ENCODE measurements at places on chromosomes 5 and 9.

- no peak for DNase-seq
Measured at GRCh38 chr5:80877592-80877991, 82.6 kb upstream of the RASGRF2 start.

DNA sequence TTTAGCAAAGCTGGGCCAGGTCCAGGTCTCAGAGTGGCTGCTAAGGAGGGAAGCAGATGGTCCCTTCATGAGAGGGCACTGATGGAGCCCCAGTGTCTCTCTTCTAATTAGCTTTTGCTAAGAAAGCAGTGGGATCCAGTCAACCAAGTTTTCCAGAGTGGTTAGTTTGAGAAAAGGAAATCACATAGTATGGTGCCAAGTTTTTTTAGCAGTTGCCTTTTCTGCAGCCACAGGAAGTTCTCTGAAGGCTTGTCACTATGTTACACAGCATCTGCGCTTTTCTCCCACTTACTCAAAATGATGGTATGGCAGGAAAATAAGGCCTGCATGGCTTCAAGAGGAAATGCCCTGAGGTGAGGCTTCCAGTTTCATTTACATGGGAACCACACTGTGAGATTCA, 331.5 kb upstream of the ZNF462 start:
- DNase-seq = no peak

GRCh38 chr9:136225366-136225747, 20.3 kb downstream of the QSOX2 start:
- peak; percentile 38 for DNase-seq

GRCh38 chr9:113541019-113541900, 77.7 kb downstream of the RGS3 start:
- no peak for DNase-seq

- DNase-seq = no peak
Measured at GRCh38 chr5:50655067-50655809, 11.2 kb upstream of the PARP8 start.

GRCh38 chr9:89426384-89426961, 71.4 kb downstream of the SEMA4D start:
- no peak for DNase-seq

- DNase-seq = no peak
Measured at GRCh38 chr9:137449931-137450538, 8.9 kb upstream of the ENTPD8 start.

DNA sequence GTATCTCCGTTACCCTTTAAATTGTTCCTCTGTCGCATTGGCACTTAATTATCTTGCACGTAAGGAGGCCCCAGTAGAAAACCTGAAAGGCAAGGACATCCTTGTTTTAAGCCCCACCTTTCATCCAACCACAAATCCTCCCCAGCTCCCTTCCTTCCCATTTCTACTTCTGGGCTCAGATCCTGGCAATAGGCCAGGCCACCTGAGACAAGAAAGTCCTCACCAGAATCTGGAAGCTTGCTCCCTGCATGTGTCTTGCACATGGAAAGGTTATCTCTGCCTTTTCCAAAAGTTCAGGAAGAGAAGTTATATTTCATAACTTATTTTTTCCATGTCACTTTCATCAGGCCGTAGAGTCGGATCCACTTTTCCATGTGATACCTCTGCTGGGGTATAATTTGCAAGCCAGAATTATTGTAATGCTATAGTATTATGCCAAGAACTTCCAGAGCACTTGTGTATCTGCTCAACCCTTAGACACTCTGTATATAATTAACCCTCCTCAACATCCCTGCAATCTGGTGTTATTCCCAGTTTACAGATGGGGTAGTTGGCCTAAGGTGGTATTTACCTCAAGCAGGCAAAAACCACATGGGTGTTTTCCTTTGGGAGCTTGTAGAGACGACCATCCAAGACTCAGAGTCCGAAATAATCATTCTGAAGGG, 2.6 kb upstream of the SHB start:
- DNase-seq = no peak

DNA sequence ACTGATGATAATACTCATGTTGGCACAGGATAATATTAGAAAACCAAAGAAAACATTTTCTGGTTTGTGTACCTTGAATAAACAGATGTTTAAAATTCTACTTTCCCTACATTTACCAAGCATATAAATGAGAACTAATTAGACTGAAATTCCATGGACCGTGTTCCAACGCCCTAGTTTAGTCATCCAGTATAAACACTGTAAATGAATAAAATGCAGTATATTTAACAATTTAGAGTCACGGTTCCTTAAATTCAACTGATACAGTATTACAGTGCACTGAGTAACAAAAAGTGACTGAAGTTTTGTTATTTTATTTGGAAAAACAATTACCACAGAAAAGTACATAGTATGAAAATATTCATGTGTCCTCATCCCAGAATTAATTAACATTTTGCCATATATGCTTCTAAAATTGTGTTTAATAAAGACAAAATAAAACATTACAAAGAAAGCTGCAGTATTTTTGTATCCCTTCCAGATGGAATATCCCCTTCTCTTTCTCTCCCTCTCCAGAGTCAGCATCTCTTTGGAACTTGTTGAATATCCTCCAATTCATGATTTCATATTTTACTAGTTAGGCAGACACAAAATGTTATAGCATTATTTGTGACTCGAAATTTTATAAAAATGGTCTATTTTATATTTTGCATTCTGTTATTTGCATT, 112.5 kb downstream of the HMHB1 start:
- DNase-seq = no peak

DNA sequence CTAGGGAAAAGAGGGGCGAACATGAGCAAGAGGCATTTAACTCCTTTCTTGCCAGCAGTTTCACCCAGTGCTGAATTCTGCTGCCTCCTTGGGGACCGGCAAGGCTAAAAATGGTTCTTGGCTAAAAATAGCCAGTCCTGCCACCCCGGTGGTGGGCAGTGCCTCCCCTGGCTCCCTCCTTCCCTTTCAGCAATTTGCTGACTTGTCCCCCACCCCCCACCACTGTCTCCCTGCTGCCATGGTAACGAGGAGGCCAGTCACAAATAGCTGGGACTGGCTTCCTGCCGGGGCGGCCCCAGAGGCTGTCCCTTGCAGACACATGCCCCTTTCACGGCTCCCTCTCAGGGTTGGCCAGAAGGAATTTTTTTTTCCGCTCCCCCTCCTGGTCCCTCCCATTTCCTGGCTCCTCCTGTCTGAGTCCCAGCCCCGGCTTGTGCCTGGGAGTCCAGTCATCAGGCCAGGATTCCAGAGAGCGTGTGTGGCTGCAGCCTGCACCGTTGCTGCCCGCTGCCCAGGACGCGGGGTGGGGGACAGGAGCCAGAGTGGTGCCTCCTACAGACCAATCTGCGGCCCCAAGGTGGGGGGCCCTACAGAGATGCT, 130.3 kb downstream of the RGS3 start:
- DNase-seq = no peak

GRCh38 chr9:113633782-113634595, 170.5 kb downstream of the RGS3 start:
- DNase-seq = no peak

- DNase-seq = no peak
Measured at GRCh38 chr5:123125962-123126732, 37.1 kb downstream of the PRDM6 start.

DNA sequence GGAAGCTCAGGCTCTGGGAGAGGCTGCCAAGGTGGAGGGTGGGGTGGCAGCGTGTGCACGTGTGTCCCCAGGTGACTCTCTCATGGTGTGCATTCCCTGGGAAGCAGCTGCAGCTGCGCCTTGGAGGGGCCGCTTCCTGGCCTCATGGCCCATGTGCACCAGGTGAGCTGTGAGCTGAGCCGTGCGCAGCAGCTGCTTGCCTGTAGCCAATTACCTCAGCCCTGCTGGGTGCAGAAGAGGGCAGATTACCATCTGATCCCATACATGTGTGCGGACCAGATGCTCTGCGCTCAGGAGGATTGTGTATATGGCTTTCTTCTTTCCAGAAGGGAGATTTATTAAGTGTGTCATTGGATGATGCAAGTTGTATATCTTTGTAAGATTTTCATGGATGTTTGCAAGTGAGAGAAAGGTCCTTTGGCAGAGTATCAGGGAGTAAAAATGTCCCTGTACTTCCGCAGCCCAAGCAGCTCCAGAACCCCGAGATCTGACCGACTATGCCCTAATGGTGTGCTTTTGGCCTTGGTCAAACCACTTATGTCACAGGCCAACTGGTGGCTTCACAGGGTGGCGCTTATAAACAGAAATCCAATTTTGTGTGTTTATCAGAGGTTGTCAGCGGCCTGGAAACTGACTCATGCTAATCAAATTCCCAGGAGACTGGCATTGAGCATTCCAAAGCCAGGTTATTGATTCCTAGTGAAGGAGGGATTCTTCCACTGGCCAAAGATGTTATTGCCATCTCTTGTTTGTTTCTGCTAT, 229.3 kb downstream of the GOLPH3 start:
- no peak for DNase-seq

- DNase-seq = no peak
Measured at GRCh38 chr5:55303238-55303690, 4.2 kb downstream of the DHX29 start.

- DNase-seq = no peak
Measured at GRCh38 chr5:156460471-156460870, 133.5 kb downstream of the SGCD start.

GRCh38 chr5:69317391-69317790, 15.2 kb downstream of the CCDC125 start:
- no peak for DNase-seq

- no peak for DNase-seq
Measured at GRCh38 chr5:3593771-3594509, 1.7 kb upstream of the IRX1 start.

- DNase-seq = peak; percentile 29
Measured at GRCh38 chr5:33936004-33936380, 194 bp upstream of the RXFP3 start.

DNA sequence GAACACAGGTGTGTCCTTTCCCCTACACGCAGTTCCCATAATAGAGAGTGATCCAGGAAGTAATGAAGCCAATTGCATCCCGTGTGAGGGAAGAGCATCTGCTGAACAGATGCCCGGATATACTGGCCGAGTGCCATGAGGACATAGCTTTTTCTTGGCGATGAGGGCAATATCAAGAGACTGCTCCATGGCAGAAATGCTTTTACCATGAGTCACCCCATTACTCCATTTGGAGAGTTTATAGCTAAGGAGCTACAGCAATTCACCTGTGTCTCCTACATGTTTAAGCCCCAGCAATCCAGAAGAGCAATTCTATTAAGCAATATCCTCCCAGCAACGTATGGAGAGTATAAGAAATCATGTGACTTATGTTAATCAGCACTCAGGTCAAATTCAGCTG, 222.0 kb upstream of the KLF4 start:
- DNase-seq = no peak

Measured in activated T-cell treated with anti-CD3 and anti-CD28 coated beads, Interleukin-2, amount 50 U/mL, for 1 hour (primary cell).